NB4 (cell line): ENCODE measurements at places on chromosomes 3 and 15.

DNA sequence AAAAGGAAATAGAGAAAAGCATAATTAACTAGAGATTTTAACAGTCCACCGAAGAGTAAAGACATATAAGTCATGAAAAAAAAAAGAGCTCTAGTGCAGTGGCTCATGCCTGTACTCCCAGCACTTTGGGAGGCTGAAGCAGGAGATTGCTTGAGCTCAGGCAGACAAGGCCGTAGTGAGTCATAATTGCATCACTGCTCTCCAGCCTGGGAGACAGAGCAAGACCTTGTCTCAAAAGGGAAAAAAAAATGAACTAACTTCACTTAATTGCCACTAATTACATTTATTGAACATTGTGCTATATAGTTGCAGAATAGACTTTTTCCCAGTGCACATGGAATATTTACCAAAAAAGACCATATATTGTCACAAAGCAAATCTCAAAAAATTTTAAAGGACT lies 221.8 kb downstream of the CBLB start:
- DNase-seq = peak; percentile 88

DNA sequence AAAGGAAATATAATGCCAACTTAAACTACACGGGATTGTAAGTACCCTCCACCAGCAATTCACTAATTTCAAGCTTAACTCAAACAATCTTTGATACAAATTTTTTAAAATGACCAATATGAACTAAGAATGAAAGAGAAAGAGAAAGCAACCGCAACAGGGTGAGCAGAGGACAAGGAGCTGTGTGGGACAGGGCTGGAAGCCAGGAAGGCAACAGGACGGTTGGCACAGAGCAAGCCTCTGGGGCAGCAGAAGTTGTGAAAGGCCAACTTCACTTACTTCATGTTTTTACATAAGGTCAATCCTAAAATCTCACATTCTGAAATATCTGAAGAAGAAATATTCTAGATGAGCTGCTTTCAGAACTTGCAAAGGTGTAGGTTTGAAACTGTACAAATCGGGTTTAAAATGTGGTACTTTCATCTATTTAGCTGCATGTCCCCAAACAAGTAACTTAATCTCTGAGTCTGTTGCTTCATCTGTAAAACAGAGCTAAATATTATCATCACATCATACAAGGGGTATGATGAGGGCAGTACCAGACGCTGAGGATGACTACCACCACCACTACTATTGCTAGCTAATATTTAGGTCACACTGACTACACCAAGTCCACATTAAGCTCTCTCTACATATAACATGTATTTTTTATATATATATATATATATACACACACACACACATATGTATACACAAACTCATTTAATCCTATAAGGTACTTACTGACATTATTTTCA lies 101.7 kb downstream of the IGSF11 start:
- DNase-seq = no peak

GRCh38 chr3:23873941-23874340 lies 42.8 kb downstream of the NKIRAS1 start:
- DNase-seq = no peak

- peak; percentile 95 for DNase-seq
Measured at GRCh38 chr3:49805897-49806701, 3.0 kb downstream of the INKA1 start.

- DNase-seq = peak; percentile 58
Measured at GRCh38 chr3:52831500-52832301, 1.2 kb upstream of the ITIH4 start.

DNA sequence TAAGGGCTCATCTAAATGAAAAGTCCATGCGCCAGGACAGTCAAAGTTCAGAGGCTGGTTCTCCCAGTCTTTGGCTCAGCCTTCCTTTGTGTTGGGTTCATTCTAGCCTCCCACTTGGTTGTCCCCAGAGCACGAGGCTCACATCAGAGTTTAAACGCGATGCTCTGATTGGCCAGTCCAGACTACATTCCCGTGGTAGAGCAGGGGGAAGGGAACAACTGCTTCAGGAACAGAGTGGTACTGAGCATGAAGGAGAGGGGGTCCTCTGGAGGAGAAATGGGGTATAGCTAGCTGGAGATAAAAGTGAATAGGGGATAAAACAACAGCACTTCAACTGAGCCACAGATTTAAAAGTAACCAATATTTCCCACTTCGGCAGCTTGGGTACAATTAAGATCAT lies 32.2 kb downstream of the ANAPC13 start:
- peak; percentile 7 for DNase-seq

GRCh38 chr3:123080864-123081562 lies 14.2 kb downstream of the PDIA5 start:
- peak; percentile 23 for DNase-seq

- DNase-seq = no peak
Measured at GRCh38 chr15:61011576-61012336, 217.3 kb downstream of the RORA start.

- DNase-seq = no peak
Measured at GRCh38 chr3:172411478-172411947, 36.7 kb downstream of the GHSR start.

DNA sequence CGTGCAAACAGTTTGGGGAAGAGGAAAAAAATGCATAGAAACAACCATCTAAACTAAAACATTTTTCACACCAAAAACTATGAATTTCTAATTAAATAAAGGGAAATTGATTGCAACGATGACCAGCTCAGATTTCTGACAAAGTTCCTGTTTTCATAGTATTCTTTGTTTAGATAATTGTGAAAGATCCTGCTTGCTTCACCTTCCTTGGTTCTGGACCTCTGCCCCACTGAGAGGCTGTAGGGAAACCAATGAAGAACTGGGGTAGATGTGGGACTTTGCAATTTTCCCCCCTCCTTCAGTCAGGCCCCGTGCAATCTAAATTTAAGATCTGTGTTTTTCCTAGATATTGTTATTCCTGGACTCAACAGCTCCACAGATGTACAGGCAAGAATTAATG lies 13.8 kb upstream of the TEX264 start:
- DNase-seq = no peak

- DNase-seq = no peak
Measured at GRCh38 chr15:70062321-70062956, 35.3 kb downstream of the TLE3 start.

DNA sequence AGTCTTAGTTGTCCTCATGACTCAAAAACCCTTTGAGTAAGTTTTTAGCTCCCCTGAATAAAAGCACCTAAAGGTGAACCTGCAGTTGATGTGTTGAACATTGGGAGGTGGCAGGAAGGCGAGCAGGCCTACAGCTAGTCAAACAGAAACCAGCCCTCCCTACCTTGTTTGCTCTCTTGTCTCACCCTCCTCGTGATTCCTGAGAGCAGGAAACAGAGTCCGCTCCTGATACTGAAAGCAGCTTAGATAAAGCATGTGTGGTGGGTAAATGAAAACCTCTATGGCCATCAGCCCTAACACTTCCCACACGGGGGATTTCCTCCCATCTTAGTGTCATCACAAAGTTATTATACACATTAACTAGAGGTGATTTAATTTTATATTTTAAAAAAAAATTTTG lies 21.8 kb upstream of the CLDN18 start:
- DNase-seq = no peak

GRCh38 chr3:179860275-179861107 lies 176.2 kb downstream of the PEX5L start:
- DNase-seq = no peak

DNA sequence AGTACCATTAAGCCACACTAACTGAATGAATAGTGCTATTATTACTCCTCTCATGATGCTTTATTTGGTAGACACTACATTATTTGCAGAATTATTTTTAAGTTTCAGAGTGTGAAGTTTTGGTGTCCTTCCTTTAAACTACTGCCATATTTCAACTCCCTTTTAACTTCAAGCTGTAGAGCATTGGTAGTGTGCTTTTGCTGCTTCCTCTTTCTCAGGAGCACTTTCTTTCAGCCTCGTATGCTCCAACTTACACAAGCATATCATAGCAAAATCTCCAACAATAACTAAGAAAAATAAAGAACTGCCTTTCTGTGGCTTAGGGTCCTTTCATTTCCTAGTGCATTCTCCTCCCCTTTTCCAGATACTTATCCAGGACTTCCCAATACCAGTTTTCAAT lies 476.4 kb upstream of the AGTR1 start:
- DNase-seq = peak; percentile 4

GRCh38 chr15:70783610-70784022 lies 20.3 kb upstream of the UACA start:
- no peak for DNase-seq

DNA sequence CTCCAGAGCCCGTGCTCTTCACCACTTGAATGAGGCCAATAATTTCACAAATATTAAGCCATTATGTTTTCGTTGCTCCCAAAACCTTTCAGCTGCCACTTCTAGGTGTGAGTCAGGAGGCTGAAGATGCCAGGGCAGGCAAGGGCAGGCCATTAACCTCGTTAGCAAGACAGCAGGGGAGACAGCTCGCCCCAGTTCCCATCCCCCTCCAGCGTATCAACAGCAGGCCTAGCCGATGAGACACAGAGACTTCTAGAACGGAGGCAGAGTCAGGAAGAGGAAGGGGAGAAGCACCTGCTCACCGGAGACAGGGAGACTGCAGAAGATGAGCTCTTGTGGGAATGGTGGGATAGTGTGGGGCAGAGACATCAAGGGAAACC lies 28.0 kb upstream of the PLA2G4E start:
- DNase-seq = no peak

GRCh38 chr3:184428561-184429175 lies 48.8 kb downstream of the CHRD start:
- DNase-seq = no peak

GRCh38 chr15:59699810-59700431 lies 10.8 kb upstream of the BNIP2 start:
- no peak for DNase-seq

GRCh38 chr3:46847744-46848143 lies 15.5 kb downstream of the MYL3 start:
- DNase-seq = no peak

DNA sequence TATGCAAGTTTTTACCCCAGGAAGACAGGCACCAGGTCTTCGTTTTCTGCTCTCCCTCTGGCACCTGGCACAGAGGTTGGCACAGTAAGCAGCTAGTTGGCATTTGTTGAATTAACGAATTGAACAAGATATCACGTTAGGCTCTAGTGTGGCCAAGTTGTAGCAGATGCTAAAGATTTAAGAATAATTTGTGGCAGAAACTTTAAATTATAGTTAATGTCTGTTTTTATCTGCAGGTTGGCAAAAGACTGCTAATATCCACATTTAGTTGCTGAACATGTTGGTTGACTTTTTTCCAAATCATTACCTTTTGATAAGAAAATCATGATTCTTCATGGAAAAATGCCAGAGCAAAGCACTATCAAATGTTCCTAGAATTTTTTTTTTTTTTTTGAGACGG lies 8.1 kb downstream of the CHRNA5 start:
- DNase-seq = no peak

DNA sequence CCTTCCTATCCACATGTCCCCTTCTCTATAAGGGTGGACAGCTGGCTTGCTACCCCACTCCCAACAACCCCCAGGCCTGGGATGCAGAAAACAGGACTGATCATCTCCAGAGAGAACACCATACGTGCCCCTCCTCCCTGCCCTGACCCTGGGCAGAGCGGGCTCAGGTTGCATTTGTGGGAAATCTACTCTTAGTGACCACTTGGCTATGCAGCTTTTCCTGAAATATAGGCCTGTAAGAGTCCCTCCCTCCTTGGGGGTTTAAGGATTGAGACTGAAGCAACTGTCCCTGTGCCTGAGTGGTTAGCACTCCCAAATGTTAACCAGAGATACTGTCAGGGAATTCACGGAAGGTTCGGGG lies 11.7 kb downstream of the SH2D7 start:
- no peak for DNase-seq

DNA sequence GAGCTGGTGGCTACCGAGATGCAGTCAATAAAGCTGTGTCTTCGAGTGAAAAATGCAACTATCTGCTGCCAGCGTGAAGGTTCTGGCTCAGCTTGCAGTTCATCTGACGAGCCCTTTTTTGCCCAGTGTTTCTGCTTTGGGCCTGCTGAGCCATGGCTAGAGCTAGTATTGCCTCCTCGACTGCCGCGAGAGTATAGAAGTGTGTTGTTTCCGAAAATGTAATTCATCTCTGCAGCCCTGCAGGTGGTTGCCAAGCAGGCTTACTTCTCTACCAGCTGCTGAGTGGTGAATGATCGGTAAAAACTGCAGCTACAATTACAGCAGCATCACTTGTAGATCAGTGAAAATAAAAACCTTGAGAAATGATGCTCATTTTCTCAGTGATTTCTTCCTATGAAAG lies 114.8 kb downstream of the DLG1 start:
- no peak for DNase-seq

GRCh38 chr3:120143676-120144075 lies 49.4 kb upstream of the GSK3B start:
- DNase-seq = no peak

- DNase-seq = no peak
Measured at GRCh38 chr15:92533298-92533697, 122.3 kb downstream of the FAM174B start.

GRCh38 chr3:139602003-139602402 lies 62.5 kb upstream of the RBP1 start:
- DNase-seq = no peak

- no peak for DNase-seq
Measured at GRCh38 chr3:40452562-40452875, 4.6 kb upstream of the RPL14 start.

GRCh38 chr15:48617619-48618018 lies 27.9 kb downstream of the FBN1 start:
- peak; percentile 55 for DNase-seq

- no peak for DNase-seq
Measured at GRCh38 chr3:150242220-150242936, 165.7 kb upstream of the TSC22D2 start.

GRCh38 chr15:85396554-85396953 lies 16.2 kb downstream of the AKAP13 start:
- DNase-seq = no peak

GRCh38 chr15:73926219-73927002 lies at the start of gene LOXL1:
LOXL1 (plus strand) TSS chr15:73926462; CDS start chr15:73926784, 322 bp downstream.
- DNase-seq = peak; percentile 59

- DNase-seq = peak; percentile 53
Measured at GRCh38 chr3:152309535-152310307, 41.0 kb downstream of the MBNL1 start.

- peak; percentile 24 for DNase-seq
Measured at GRCh38 chr3:141998669-141999290, 122.3 kb downstream of the ATP1B3 start.

GRCh38 chr15:23057707-23058106 lies 18.3 kb upstream of the TUBGCP5 start:
- DNase-seq = no peak

DNA sequence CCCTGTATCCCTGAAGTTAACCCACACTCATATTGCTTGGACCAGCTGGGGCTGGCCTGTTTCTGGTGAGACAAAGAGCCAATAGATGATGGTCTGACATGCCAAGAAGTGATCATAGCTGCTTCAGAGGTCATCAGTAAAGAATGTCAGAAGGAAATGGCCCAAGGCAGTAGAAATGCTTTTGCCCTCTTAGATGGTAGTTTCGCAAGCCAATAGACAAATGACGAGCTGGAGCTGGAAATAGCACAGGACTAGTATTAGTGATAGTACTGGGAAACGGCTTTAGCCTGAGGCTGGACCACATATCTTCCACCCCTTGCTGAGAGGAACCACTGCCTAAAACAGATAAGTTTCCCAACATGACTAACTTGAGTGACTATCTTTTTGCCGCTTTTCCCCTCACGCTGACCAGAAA lies 176.1 kb upstream of the THBS1 start:
- peak; percentile 87 for DNase-seq

- DNase-seq = peak; percentile 73
Measured at GRCh38 chr3:44198284-44199269, 43.1 kb upstream of the TOPAZ1 start.
